Sigmoid colon (tissue), 7 donors: ENCODE measurements at places on chromosomes 16 and 17. TPM values are rescaled to one million over a fixed set of nuclear protein-coding genes. Genes with fewer than 3 reads are reported as not detected.
A peak's percentile ranks its signal among the peaks of the same experiment; 100 is the strongest.

- no peaks in the 10 kb centered on the region for H3K4me1 ChIP-seq
- H3K27ac ChIP-seq: no peak overlapping the region
- H3K27me3 ChIP-seq: no peaks in the 10 kb centered on the region
- DNase-seq: no peak
- no peak overlapping the region for H3K4me3 ChIP-seq
Measured at GRCh38 chr17:43803758-43804157, 23.5 kb downstream of the CFAP97D1 start.

DNA sequence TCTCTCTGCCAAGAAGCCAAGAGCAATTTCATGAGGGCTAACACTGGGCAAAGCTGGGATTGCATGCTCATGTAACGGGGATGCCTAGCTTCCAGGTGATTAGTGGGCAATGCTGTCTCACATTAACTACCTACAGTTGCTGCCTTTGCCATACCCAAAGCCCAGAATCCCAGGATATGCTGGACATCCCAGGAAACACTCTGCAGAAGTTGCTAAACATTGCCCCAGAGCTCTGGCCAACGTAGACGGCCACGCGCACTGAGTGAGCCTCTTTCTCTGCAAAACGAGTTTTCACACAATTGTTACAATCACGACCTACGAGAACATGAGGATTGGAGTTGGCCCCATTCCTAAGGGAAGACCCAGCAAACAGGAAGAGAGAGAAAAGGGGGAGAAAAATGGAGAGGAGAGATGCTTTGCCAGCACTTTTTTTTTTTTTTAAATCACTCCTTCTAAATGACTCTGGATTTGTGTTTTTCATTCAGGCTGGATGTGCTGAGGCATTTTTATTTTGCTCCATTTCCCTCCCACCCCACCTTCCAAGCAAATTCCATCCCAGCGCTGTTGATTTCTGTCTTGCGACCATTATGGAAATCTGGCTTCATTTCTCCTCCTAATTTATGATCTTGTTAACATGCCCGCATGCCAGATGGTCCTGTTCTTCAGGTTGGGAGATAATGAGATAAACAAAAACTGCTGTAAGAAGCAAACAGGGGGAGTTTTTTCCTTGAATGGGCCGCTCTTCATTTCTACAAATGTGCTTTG, 112.8 kb upstream of the DNAH9 start:
- no peaks in the 10 kb centered on the region for H3K36me3 ChIP-seq
- H3K4me3 ChIP-seq: no peak overlapping the region
- H3K27me3 ChIP-seq: no peaks in the 10 kb centered on the region

The OR1F1 gene
- total RNA-seq: not detected

DNA sequence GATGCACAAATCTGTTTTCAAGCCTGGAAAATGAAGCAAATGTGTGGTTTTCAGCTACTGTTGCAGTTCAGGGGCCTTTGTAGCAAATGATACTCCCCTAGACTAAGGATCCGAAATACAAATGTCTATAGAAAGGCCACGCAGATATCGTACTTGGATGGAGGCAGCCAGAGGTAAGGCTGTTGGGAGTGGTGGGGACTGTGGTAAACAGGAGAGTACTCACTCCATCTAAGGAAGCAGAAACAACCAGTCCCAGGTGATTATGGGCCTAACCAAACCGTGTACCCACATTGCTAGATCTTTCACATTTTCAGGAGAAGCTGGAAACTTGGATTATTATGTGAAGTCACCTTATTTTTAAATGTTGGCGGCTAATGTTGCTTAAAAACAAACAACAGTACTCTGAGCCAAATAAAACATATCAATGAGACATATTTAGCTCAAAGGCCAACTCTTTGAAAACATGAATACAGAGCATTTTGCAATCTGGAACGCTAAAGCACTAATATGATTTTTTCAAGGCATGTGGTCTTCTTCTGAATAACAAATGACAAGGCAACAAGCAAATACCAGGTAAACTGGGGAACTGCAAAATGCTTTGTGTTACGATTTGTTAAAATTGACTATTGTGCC, 110.1 kb downstream of the YPEL2 start:
- H3K36me3 ChIP-seq: no peaks in the 10 kb centered on the region
- H3K27me3 ChIP-seq: no peaks in the 10 kb centered on the region
- peak overlapping the region; percentile 80 for H3K27ac ChIP-seq
- H3K4me1 ChIP-seq: peaks cover 20% of the 10 kb centered on the region
- no peak overlapping the region for H3K4me3 ChIP-seq

The SCPEP1 gene
- total RNA-seq: 77.8 TPM

DNA sequence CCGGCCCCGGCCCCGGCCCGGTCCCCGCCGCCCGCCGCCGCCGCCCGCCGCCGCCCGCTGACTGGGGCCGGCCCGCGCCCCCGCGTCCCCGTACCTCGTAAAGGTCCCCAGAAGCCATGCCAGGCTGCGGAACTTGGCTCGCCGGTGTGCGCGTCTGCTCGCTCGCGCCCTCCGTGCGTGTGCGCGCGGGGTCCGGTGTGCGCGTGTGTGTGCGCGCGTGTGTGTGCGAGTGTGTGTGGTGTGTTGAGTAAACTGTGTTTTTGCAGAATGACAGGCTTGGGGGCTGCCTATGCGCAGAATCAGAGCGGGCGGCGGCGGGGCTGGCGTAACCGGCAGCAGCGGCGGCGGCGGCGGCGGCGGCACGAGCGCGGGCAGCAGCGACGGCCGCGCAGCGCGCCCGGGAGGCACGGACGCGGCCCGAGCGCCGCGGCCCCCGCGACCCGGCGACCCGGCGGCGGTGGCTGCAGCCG, 307 bp downstream of the CDYL2 start:
- H3K4me1 ChIP-seq: peaks cover 6% of the 10 kb centered on the region
- DNase-seq: no peak
- peak overlapping the region; percentile 62 for H3K4me3 ChIP-seq
- H3K27ac ChIP-seq: no peak overlapping the region
- H3K27me3 ChIP-seq: no peaks in the 10 kb centered on the region

DNA sequence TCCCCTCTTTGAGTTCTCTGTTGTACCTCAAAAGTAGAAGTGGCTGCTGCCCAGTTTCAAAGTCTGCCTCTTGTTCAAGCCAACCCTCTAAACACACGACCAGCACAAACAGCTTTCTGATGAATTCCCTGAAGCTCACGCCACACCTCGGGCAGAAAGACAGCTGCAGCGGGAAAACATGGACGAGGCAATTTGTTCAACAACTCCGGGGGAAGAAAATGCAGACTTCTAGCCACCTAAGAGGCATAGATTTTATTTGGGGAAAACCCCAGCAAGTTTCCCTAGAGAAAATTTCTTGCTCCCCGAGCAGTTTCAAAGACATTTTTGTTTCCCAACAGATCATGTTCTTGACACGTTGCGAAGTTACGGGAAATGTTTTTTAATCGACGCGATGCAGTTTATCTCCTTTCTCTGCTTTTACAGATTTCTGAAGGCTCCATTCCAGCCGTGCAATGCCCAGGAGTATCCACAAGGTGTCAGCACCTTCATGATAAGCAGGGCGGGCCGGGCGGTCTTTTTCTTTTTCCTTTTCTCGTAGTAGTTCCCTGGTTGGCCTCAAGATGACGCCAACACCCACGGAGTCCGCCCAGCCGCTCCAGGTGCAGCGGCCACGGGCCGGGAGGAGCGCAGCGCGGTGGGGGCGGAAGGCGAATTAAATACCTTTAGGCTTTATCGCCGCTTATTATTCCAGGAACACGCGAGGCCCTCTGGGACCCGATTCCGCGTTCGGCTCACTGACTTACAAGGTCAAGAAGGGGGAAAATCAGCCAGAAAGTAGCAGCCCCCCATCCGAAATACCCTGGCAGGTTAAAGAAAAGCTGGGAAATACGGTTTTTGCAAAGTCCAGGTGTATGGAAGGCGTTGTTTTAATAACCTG, 2.9 kb upstream of the FOXC2 start:
- no peak overlapping the region for H3K4me3 ChIP-seq
- peaks cover 61% of the 10 kb centered on the region for H3K27me3 ChIP-seq
- peak; percentile 95 for DNase-seq
- no peaks in the 10 kb centered on the region for H3K36me3 ChIP-seq
- peaks cover 23% of the 10 kb centered on the region for H3K4me1 ChIP-seq

The SSTR5 gene
- total RNA-seq: not detected

DNA sequence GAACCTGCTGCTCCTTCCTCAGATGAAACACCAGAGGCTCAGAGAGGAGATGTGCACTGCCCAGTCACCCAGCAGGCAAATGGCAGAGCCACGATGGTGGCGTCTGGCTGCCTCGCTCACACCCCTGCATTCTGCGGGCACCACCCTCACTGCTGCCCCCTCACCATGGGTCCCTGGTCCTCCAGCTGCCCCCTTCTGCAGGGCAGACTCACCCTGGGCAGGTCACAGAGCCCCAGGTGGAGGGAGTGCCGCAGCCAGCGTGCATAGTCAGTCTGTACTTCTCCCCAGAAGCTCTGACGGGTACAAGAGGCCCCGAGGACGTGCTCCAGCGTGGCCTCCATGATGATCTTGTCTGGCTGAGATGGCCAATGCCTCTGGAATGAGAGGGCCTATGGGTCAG, 52.9 kb downstream of the RMI2 start:
- H3K27me3 ChIP-seq: no peaks in the 10 kb centered on the region
- H3K4me3 ChIP-seq: no peak overlapping the region
- no peaks in the 10 kb centered on the region for H3K4me1 ChIP-seq
- DNase-seq: no peak
- no peak overlapping the region for H3K27ac ChIP-seq

The ACSM5 gene
- total RNA-seq: 3.1 TPM

The NUP85 gene
- 27.7 TPM for total RNA-seq

GRCh38 chr16:67181346-67181745, 2.4 kb downstream of the MATCAP1 start:
- no peaks in the 10 kb centered on the region for H3K27me3 ChIP-seq
- H3K27ac ChIP-seq: peak overlapping the region; percentile 36
- DNase-seq: peak; percentile 86
- H3K4me1 ChIP-seq: peaks cover 55% of the 10 kb centered on the region
- no peak overlapping the region for H3K4me3 ChIP-seq
- H3K36me3 ChIP-seq: no peaks in the 10 kb centered on the region

The NEUROD2 gene
- total RNA-seq: not detected

DNA sequence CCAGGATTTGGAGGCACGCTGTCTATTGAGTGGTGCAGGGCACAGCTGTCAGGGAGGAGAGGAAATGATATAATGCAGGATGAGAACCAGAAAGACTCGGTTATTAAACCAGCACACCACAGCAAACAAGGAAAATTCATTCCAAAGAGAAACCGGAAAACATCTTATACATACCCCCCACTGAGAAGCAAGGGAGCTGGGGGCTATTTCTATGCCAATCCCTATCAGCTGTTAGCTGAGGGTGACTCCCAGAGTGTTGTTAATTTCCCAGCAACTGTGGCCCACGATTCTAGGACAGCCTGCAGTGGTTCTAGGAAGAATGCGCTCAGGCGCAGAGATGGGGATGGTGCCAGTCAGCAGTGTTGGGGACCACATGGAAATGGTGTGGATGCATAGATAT, 467.3 kb downstream of the PMP22 start:
- no peaks in the 10 kb centered on the region for H3K36me3 ChIP-seq
- no peak overlapping the region for H3K27ac ChIP-seq
- no peaks in the 10 kb centered on the region for H3K27me3 ChIP-seq
- H3K4me1 ChIP-seq: peaks cover 10% of the 10 kb centered on the region

DNA sequence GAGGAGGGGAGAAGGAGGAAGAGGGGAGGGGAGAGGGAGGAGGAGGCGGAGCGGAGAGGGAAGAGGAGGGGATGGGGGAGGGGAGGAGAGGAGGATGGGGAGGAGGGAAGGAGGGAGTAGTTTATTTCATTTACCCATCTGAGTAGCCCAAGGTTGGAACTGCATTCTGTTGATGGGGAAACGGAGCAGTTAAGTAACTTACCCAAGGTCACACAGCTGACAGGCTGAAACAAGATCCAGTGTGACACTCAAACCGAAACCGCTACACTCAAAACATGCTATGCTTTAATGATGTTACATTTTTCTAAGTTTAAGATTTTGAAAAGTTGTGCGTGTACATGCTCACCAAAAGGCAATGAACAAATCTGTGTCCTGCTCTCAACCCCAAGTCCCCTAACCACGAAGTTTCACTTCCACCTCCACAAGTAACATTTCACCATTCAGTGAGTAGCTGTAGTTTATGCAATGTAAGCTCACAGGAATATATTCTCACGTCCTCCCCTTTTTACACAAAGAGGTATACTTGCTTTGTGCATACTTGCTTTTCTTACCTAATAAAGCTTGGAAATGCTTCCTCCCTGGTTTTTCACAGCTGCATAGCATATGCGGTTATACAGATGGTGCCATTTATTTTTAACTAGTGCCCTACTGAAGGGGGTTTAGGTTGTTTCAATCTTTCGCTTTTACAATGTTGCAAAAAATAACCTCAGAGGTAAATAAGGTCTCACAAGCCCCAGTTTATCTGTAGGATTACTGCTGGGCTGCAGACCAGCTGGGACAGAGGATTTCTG, 275.3 kb downstream of the PARN start:
- no peaks in the 10 kb centered on the region for H3K4me1 ChIP-seq
- no peak overlapping the region for H3K27ac ChIP-seq
- no peaks in the 10 kb centered on the region for H3K27me3 ChIP-seq
- H3K4me3 ChIP-seq: no peak overlapping the region

DNA sequence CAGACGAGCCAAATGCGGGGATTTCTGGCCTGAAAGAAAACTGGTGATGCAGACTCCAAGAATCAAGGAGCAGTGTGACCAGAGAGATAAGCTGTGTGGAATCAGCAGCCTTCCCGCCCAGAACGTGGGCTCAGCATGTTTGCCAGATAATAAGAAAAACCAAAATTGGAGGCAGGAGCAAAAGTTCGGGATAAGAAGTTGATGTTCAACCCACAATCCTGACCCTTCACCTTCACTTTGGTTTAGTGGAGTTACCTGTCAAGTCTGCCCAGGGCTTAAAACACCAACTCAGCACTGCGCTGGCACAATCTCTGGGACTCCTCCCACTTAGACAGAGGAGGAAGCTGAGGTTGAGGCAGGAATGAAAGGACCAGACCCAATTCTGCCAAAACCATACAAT, 3.1 kb downstream of the SLC43A2 start:
- no peak overlapping the region for H3K4me3 ChIP-seq
- no peak overlapping the region for H3K27ac ChIP-seq
- no peak for DNase-seq
- no peaks in the 10 kb centered on the region for H3K36me3 ChIP-seq

GRCh38 chr17:31371511-31372097, 19.9 kb upstream of the RAB11FIP4 start:
- no peak overlapping the region for H3K4me3 ChIP-seq
- no peak overlapping the region for H3K27ac ChIP-seq
- DNase-seq: no peak

- no peak for DNase-seq
- peaks cover 9% of the 10 kb centered on the region for H3K4me1 ChIP-seq
- no peaks in the 10 kb centered on the region for H3K27me3 ChIP-seq
- no peaks in the 10 kb centered on the region for H3K36me3 ChIP-seq
- H3K4me3 ChIP-seq: no peak overlapping the region
Measured at GRCh38 chr17:1168533-1169220, 11.1 kb downstream of the ABR start.

GRCh38 chr17:8776881-8777280, 18.5 kb upstream of the SPDYE4 start:
- no peak overlapping the region for H3K27ac ChIP-seq
- DNase-seq: no peak
- H3K36me3 ChIP-seq: no peaks in the 10 kb centered on the region
- no peak overlapping the region for H3K4me3 ChIP-seq
